T follicular helper cell (primary cell): ENCODE measurements at places on chromosomes 5 and 9.

GRCh38 chr5:64744914-64745313 lies 23.6 kb downstream of the SREK1IP1 start:
- DNase-seq: no peak

GRCh38 chr9:137793196-137793841 lies 84.3 kb upstream of the CACNA1B start:
- DNase-seq: no peak

- no peak for DNase-seq
These were observed 185.3 kb downstream of the CDH18 start for GRCh38 chr5:19802686-19803085.

- no peak for DNase-seq
These were observed 229.3 kb downstream of the PIK3R1 start for GRCh38 chr5:68444833-68445232.

- DNase-seq: no peak
These were observed 162.5 kb downstream of the HSPA4 start for GRCh38 chr5:133214153-133214820.

- no peak for DNase-seq
These were observed 2.3 kb downstream of the LCNL1 start for GRCh38 chr9:136985027-136985602.

- DNase-seq: no peak
These were observed 497.6 kb upstream of the CD180 start for GRCh38 chr5:67693956-67694809.

DNA sequence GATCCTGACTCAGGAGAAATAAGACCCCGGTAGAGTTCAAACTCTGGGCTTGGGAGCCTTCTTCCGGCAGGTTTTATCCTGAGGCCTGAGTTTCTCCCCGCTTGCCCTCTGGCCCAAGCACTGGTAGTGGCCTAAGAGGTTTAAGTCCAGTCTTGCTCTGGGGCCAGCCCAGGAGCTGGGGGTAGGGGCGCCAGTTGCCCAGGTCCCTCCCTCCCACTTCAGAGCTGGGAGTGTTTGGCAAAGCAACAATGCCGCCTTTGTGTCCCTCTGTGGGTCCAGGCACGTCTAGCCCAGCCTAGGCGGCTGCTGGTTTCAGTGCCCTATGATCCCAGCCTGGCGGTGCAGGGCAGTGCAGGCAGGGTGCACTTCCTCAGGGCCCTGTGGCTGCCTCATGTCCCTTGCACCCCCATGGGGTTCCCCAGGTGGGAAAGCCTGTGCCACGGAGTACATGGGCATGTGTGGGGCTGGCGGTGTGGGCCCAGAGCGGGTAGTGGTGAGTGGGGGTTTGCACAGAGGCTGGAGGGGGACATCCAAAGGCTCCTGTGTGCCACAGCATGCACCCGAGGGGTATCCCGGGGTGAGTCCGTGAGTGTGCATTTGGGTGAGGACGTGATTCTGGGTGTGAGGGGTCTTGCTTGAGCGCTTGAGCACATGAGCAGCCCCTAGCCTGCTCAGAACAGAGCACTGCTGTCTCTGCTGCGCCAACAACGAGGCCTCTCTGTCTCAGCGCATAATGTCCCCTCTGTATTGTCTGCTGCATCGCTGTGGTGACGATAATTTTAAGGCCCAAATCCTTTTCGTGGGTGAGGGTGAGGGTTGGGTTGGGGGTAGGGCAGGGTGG lies 61.7 kb upstream of the PSD2 start:
- DNase-seq: no peak

GRCh38 chr9:107486674-107487520 lies 2.7 kb downstream of the KLF4 start:
- DNase-seq: no peak

- no peak for DNase-seq
These were observed 2.6 kb upstream of the PSIP1 start for GRCh38 chr9:15513335-15513734.

GRCh38 chr5:153903321-153903720 lies 135.4 kb downstream of the FAM114A2 start:
- DNase-seq: no peak

- DNase-seq: no peak
These were observed 32.1 kb downstream of the RAI14 start for GRCh38 chr5:34688015-34688810.

DNA sequence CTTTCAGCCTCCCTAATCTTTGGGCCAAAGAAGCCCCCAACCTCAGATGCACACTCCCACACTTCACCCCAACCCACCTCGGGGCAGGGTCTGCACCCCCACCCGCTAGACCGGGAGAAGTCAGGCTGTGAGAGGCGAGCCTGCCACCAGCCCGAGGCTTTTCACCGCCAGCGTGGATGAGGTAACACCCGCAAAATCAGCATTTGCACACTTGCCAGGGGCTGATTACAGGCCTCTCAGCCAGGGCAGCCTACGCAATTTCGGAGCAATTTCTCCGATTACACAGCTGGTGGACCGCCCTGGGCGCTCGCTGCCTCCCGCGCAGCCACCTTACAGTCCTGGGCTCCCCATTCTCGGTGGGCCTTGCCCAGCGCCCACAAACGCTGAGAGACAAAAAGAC lies 68.5 kb downstream of the FOXD1 start:
- no peak for DNase-seq

- DNase-seq: no peak
These were observed 142.8 kb downstream of the PALM2AKAP2 start for GRCh38 chr9:109922617-109923470.

DNA sequence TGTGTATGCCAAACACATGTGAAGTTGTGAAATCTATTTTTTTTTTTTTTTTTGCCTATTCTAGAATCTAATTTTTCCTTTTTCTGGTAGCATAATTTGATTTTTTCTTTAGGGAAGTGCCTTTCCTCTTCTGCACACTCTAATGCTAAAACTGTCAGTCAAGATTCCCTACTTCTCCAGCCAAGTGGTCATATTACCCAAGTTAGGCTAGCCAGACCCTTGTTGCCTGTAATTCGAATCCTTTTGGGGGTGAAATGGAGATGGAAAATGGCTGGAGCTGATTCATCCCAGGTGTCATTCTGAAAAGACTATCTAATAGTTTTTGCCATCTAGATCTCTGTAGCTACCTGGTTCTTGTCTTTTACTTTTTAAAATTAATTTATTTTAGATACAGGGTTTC lies 24.8 kb upstream of the UBAP1 start:
- DNase-seq: no peak

GRCh38 chr5:567664-568060 lies 43.4 kb upstream of the SLC9A3 start:
- no peak for DNase-seq

GRCh38 chr9:89464300-89464901 lies 33.5 kb downstream of the SEMA4D start:
- DNase-seq: no peak

DNA sequence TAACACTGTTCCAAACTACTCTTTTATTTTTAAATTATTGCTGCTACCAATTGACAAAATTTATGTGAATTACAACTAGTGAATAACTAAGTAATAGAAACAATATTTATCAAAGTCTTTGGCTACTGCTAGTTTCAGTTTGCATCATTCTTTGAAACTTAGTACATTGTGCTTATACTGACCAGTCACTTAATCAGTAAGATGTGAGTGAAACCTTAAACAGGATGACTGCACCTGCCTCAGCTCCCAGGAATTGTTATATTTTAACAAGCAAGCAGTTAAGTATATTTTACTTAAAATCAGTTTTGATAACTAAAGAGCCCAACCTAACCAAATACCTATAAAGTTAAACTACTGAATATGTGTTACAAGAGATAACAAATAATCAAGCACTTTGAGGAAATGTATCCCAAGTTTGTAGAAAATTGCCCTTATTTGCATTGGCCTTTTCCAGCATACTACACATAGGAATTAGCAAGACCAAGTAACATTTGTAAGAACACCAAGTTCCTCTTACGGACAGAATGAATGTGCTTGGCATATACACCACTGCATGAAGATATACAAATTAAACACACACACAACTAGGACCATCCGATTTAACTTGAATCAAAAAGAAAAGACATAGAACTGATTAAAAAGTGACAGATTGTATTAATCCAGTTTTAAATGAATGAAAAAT lies 545.5 kb upstream of the DAB2 start:
- DNase-seq: no peak

DNA sequence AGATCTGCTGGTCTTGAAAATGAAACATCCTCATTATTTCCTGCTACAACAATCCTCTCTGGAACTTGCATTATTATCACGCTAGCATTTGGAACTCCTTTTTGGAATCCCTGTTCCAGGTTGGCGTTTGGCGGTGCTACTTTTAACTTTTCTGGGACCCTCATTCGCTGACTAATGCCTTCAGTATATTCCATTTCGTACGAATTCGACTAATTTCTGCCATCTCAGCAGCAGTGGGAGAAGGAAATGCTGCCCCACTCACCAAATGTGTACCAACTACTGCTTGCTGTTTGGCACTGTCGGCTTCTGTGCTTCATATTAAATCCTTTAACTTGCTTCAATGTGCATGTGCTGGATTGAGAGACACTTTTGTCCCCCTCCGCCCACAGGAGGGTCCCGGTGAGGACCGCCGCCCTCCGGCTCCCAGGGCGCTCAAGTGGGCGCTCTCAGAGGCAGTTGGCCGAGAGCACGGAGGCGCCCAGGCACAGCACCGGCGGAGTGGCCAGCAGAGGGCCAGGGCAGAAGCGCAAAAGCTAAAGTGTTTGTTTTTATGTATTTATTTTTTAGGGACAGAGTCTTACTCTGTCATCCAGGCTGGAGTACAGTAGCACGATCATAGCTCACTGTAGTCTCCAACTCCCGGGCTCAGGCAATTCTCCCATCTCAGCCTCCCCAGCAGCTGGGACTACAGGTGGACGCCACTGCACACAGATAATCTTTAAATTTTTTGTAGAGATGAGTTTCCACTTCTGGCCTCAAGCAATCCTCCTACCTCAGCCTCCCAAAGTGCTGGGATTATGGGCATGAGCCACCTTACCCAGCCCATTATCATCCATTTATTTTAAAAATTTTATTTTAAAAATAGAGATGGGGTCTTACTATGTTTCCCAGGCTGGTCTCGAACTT lies 11.9 kb downstream of the PDE6A start:
- no peak for DNase-seq

DNA sequence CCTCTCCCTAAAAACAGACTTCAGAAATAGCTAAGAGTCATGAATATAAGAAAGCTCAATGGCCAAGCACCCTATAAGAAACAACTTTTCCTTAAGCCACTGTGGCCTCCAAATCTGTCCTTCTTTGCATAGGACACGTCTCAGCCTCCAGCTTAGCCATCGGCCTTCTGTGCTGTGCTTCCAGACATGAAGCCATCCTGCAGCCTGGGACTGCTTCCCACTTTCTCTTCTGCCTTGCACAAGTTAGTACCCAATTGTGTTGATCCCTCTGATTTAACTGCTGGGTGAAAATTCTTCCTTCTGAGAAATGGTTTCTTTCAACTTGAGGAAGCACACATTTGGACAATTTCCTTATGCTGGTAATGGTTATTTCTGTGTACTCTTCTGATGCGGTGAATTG lies 334.7 kb downstream of the MARCHF11 start:
- no peak for DNase-seq

GRCh38 chr9:87803166-87803565 lies 77.2 kb downstream of the CTSL start:
- no peak for DNase-seq

GRCh38 chr5:122880749-122881148 lies 35.3 kb downstream of the SNX24 start:
- DNase-seq: no peak

GRCh38 chr5:154445422-154446194 lies at the start of gene SAP30L:
Gene SAP30L (plus strand): TSS chr5:154445997. CDS start chr5:154446605, 608 bp downstream.
- peak; percentile 92 for DNase-seq

- no peak for DNase-seq
These were observed 93.4 kb upstream of the CCDC112 start for GRCh38 chr5:115389799-115390382.

DNA sequence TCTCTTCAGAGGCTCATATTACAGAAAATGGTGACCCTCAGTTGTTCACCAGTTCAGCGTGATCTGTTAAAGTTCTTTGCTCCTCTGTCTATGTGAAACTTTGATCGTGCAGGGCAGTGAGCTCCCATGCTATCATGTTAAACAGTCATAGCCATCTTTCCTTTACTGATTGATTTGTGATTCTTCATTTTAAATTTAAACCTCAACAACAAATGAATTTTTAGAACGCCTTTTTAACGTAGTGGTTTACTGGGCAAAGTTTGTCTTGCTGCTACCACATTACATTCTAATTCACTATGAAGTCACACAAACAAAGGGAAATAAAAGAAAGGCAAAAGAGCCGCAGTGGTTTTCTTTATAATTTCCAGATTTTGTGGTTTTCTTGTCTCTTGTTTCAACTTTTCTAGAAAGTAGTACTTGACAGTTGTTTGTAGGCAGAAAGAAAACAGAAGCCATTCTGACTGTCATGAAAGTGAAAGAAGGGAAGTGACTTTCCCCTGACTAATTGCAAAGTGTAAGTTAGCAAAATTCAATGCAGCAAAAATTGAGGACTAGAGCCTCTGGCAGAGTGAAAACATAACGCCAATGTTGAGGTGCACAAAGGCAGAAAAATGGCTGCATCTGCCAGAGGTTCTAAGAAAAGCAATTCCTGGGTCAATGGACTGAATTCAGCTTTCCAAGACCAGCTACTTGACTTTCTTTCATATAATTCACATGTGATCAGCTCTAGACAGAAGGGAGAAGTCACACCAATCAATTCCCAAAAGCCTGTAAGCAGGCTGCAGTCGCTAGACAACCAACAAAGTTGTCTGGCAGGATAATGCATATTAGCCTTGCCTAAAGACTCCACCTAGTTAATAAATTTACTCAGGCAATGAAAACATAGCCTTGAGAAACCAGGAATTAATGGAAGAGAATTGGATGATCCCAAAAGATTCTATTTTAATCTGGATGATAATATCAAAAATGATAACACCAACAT lies 7.1 kb upstream of the IFNA6 start:
- no peak for DNase-seq

GRCh38 chr9:113356686-113357292 lies 7.4 kb downstream of the BSPRY start:
- DNase-seq: no peak

DNA sequence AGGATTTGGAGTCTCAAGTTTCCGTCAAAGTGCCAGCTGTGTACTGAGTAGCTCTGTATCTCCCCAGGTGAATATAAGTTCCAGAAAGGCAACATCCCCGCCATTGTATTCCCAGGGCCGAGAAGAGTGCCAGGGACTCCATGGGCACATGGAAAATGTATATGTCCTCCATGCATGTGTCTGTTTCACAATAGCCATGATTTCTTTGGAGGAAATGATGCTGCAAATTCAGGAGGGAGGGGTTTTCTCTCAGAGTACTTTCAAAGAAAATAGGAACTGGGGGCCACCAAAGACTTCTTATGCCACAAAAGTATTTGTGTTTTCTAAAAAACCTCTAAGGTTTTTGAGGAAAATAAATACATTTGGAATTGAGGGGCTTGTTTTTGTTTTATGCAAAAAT lies 524.6 kb downstream of the BNC2 start:
- no peak for DNase-seq

- no peak for DNase-seq
These were observed 561 bp downstream of the DAPK1 start for GRCh38 chr9:87498046-87498810.

GRCh38 chr5:94174748-94175411 lies 433.5 kb upstream of the POU5F2 start:
- no peak for DNase-seq

GRCh38 chr5:150159741-150160179 lies 4.1 kb upstream of the PDGFRB start:
- DNase-seq: no peak
